Stimulated activated CD8-positive, alpha-beta memory T cell treated with anti-CD3 and anti-CD28 coated beads, Interleukin-4, amount 100 ng/mL, for 1 hour (primary cell): ENCODE measurements at places on chromosomes 1 and 21.

DNA sequence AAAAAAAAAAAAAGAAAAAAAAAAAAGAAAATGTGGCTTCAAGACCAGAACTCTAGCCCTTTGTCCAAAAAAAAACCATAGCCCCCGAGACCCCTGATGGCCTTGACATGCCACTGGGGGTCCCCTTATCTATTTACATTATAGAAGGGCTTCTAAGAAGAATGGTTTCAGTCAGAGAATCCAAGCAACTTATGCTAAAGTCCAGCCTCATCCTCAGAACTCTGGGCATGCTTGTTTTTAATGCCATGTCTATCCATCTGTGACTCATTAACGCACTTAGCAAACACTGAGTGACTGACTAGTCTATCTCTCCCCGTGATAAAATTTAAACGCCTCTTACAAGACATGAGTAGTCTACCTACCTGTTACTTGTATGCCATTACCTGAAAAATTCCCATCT lies 29.3 kb downstream of the ERG start:
- no peak for DNase-seq

DNA sequence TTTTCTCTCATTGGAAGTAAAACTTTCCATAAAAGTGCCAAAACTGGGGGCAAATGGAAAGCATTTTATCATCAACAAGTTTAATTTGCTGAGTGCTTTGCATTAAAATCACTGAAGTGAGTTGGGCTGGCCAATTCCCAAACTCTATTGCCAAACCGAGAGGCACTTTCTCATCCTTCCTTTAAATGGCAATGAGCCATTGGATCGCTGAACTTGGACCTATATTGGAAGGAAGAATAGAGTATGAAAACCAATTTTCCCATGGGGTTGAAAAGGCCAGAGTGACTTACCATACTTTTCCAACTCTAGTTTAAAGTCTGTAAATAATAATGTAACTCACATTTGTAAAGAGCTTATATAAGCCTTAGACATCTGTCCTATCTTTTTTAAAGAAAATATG lies 189.1 kb upstream of the C1orf87 start:
- DNase-seq: no peak

GRCh38 chr1:24275510-24275909 lies 43.6 kb upstream of the GRHL3 start:
- DNase-seq: no peak

DNA sequence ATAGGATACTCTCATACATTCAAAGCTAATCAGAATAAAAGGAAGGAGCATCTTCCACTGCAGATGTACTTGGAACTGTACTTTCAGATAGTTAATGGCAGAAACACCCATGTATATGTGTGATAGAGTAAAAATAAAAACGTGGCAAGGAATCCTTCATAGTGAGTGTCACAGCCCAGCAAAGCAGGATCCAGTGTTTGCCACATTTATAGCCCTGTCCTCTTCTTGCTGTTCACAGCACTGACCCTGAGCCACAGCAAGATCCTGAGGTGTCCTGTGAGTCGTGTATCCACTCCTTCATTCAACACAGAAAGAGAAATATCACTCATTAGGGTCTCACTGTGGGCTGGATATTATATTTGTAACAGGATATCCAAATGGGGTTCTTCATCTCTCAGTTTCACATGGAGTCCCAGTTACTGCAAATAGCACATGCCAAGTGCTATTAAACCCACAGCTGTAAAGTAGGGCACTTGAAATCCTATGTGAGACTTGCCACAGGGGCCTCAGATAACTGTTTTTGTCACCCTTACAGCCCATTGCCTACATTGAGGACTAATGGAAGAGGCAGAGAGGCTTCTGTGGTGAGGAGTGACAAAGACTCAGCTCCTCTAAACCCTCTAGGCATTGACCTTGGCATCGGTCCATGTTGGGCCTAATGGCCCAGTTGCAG lies 41.3 kb downstream of the CYP2J2 start:
- no peak for DNase-seq
